AG10803 (cell line): ENCODE measurements at places on chromosomes 13 and 19.

- no peak for DNase-seq
These were observed 314.9 kb upstream of the SLITRK5 start for GRCh38 chr13:87356314-87356713.

DNA sequence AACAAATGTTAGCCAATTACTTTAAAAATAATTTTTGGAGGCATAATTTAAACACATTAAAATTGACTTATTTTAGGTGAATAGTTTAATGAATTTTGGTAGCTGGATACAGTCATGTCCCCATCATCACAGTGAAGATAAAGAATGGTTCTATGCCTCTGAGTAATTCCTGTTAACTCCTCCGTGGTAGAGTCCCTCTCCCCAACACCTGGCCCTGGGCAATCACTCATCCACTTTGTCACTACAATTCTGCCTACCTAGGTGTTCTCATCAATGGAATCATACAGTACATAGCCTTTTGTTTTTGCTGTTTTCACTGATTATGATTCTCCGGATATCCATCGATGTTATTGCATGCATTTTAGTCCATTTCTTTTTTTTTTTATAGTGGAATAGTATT lies 55.6 kb downstream of the ING1 start:
- DNase-seq: no peak

- DNase-seq: peak; percentile 36
These were observed 487.6 kb downstream of the GPC6 start for GRCh38 chr13:93714171-93714570.

- DNase-seq: peak; percentile 63
These were observed 20.7 kb downstream of the SAMD4B start for GRCh38 chr19:39362682-39363657.

DNA sequence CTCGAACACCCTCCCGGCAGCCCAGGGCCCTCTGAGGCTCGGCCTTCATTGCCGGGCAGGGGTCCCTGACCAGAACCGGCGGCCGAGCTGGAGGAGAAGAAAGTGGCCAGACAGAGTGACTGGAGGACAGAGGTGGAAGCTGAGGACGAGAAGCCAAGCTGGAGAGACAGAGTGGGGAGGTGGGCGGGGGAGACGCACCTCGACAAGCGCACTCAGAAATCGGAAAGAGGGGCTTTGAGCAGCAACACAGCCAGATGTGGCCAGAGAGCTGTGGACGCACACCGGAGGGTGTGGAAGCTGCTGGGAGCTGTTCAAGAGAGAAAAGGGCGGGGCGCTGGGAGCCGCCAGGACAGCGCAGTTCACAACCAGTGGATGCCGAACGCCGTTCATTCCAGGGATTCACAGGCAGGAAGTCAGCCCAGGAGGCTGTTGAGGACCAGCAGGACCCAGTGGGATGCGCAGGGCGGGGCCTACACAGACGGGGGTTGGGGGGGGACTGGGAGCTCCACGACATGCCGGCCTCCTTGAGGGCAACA lies 28.2 kb upstream of the C13orf46 start:
- DNase-seq: no peak

GRCh38 chr19:53597023-53597422 lies 34.8 kb upstream of the DPRX start:
- DNase-seq: no peak

DNA sequence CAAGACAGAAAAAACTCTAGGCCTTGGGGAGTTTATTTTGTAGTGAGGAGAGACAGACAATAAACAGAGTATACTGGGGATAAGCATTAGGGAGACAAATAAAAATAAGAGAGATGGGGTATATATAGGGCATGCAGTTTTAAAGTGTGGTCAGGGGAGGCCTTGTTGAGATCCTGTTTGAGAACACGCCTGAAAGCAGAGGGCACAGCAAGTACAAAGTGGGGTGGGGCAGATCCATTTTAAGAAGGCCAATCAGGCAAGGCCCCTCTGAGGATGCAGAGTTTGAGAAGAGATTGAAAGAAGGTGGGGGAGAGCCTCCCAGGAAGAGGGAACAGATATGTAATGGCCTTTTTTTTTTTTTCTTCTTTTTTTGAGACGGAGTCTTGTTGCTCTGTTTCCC lies 2.1 kb downstream of the PPP2R1A start:
- DNase-seq: no peak

GRCh38 chr19:4077800-4078684 lies 11.3 kb upstream of the ZBTB7A start:
- peak; percentile 34 for DNase-seq

GRCh38 chr19:748274-748598 lies 2.7 kb upstream of the MISP start:
- no peak for DNase-seq

DNA sequence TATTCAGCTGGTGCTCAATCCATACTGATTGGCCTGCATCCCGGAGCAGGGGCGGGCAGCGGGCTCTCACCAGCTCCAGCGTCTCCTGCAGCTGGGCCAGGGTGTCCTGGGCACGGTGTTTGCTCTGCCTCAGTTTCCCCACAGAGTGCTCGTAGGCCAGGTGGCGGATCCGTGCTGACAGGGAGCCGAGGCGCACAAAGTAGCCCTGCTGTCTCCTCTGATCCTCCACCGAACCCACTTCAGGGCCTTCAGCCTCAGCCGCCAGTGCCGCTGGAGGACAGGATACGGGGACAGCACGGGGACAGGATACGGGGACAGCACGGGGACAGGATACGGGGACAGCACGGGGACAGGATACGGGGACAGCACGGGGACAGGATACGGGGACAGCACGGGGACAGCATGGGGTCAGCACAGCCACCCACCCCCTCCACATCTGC lies 7.3 kb upstream of the PLIN4 start:
- no peak for DNase-seq

- peak; percentile 31 for DNase-seq
These were observed 5.7 kb upstream of the MRPS31 start for GRCh38 chr13:40776681-40777165.

DNA sequence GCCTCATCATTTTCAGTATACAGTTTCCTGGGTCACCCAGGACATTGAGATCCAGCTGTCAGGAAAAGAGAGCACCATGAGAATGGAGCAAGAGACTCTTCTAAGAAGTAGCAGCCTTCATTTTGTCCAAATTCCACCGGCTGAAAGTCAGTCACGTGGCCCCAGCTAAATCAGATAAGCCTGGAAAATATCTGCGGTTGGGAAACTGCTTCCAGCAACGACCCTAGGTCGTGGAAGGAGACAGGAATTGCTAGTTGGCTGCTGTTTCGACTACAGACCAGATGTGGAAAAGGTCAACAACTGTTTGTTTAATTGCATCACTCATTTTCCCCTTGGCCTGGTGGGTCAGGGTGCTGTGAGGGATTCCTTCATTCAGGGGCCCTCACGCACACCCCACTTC lies 107.0 kb downstream of the ZNF536 start:
- peak; percentile 75 for DNase-seq

GRCh38 chr19:7933411-7933810 lies 7.5 kb upstream of the CTXN1 start:
- DNase-seq: no peak

- no peak for DNase-seq
These were observed 4.3 kb upstream of the VSTM2B start for GRCh38 chr19:29521291-29522075.

- no peak for DNase-seq
These were observed 20.0 kb downstream of the GNA11 start for GRCh38 chr19:3114018-3114726.
